Cortex of kidney (tissue), 1 donor: ENCODE measurements at places on chromosomes 5 and 9.

GRCh38 chr9:98132158-98132557 lies 13.1 kb upstream of the TRIM14 start:
- no peak for DNase-seq

GRCh38 chr5:109694451-109694891 lies 4.7 kb downstream of the MAN2A1 start:
- no peak for DNase-seq

DNA sequence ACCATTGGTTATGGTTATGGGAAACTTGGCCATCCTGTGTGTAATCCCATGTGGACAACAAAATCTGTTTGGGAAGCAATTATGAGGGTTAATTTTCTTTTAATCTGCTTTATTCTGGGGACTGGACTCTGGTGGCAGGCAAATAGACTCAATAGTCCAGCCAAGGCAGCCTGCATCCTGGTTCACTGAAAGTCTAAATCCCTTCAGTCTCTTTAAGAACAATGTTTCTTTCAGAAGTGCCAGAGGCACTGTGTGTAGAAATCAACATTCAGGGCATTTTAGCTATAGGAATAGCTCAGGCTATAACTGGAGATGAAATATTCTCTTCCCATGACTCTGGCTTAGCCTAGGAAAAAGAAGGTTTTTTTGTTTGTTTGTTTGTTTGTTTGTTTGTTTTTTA lies 118.0 kb downstream of the SPATA31D1 start:
- no peak for DNase-seq

DNA sequence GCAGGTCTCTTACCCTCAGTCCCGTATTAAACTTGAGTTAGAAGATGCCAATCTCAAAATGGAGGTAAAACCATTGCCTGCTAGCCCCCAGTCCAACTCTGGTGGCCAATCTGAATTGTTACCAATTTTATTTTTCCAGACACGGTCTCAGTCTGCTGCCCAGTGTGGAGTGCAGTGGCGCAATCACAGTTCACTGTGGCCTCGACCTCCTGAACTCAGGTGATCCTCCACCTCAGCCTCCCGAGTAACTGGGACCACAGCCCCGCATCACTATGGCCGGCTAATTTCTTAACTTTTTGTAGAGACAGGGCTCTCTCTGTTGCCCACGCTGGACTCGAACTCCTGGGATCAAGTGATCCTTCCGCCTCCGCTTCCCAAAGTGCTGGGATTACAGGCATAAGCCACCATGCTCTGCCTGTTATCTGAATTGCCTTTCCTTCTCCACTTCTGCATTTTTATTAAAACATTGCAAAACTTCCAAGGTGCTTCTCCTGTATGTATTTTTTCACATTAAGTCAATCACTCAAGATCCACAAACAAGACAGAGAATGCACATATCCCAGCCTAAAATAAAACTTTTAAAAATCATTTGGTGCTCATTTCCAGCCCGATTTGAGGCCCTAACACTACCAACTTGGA lies 2.3 kb downstream of the FANCC start:
- DNase-seq, result no peak

DNA sequence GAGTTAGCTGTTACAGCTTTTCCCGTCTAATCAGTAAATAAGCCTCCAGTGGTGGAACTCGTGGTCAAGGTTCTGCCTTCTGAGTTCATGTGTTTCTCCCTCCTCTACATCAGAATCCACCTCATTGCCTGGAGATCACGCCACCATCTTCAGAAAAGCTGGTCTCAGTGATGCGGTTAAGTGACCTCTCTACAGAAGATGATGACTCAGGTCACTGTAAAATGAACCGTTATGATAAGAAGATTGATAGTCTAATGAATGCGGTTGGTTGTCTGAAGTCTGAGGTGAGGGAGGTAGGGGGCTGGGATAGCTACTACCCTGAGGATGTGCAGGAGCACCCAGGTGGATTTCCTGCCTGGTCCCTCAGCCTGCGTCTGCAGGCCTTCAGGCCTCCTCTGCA lies 13.3 kb downstream of the ODF2 start:
- DNase-seq, result no peak
